Iris pigment epithelial cell (primary cell): ENCODE measurements at places on chromosomes 2 and 18.
A peak's percentile ranks its signal among the peaks of the same experiment; 100 is the strongest.

- peak; percentile 62 for DNase-seq
Observed at GRCh38 chr2:20916604-20917286, 93.8 kb upstream of the LDAH start.

GRCh38 chr2:37812414-37812813 is 112.7 kb upstream of the RMDN2 start:
- DNase-seq = no peak

- DNase-seq = peak; percentile 85
Observed at GRCh38 chr2:207133820-207134519, 31.8 kb downstream of the KLF7 start.

- DNase-seq = no peak
Observed at GRCh38 chr2:71929482-71929772, 218.2 kb downstream of the CYP26B1 start.

DNA sequence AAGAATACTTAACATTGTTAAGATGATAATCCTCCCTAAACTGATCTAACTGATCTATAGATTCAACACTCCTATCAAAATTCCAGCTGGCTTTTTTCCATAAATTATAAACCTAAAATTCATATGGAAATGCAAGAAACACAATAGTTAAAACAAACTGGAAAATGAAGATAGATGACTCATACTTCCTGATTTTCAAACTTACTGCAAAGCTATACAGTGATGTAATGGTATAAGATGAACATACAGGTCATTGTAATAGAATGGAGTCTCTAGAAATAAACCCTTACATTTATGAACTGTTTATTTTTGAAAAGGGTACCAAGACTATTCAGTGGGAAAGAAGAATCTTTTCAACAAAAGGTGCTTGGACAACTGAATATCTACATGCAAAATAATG is 32.3 kb downstream of the UBXN4 start:
- DNase-seq = peak; percentile 67

DNA sequence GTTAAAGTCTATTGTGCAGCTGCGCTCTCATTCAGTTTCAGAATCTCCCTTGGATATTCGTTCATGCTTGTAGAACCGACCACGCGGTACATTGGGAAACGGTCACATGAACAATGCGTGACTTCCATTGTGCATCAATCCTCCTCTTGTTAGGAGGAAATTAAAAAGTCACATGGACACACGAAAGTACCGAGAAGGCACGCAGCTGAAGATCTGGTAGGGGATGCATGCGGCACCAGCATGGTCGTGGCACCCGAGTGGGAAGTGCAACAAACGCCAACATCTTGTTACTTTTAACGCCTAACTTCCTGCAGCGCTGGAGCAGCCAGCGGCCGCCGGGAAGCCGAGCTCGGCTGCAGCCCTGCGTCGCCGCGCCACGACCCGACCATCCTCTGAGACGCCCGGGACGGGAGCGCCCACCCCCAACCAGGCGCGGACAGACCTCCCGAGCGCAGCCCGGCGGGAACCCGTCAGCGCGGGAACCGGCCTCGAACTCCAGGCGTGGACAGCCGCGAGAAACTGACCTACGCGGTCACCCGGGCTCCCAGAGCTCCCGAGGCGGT is 412 bp downstream of the OSBPL1A start:
- peak; percentile 83 for DNase-seq

DNA sequence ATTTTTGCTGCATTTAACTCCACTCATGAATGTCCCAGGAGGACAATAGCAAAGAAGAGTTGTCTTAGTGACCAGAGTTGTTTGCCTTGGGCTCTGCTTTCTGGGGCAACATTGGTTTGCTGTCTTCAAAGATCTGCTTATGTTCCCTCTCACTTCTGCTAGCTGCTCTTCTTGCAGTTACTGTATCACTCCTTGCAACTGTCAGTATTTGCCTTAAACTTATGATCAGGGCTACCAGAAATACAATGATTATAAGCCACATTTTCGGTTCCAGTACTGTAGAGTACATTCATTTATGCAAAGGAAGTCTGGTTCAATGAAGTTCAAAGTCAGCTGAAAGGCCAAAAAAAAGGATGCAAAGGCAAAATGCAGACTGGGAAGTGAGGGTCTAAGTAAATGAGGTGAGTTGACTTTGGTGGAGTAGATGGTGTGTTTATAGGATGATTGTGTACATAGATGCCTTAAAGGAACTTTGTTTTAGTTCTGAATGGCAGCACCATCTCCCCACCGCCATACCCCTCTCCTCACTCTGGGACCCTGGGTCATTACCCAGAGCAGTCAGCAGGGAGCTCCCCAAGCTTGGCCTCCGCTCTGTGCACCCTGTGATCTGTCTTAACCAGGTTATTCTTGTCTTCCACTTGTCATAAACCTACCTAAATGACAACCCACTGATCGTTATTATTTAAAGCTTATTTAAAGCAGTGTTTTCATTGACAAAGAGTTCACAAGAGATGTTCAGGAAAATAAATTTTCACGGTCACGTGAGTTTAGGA is 236.0 kb downstream of the DOK6 start:
- no peak for DNase-seq

GRCh38 chr2:20350041-20350712 is 467 bp downstream of the PUM2 start:
- DNase-seq = no peak

DNA sequence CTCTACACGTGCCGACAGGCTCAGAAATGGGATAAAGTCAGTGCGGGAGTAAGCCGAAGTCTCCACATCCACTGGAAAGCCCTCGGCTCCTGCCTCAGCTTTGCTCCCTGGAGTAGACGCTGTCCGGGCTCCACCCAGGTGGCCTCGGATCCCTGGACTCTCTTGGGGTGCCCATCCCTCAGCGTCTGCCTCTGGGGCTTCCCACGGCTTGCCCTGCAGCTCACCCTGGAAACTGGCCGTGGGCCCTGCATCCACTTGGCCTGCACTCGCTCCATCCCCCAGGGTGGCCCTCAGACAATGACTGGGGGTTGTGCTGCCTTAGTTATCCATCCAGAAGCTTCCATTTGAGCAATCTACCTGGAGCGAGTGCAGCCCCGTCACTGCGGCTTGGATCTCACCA is 36.2 kb upstream of the TAF1B start:
- DNase-seq = no peak

GRCh38 chr2:212953170-212953920 is 198.1 kb downstream of the IKZF2 start:
- no peak for DNase-seq

DNA sequence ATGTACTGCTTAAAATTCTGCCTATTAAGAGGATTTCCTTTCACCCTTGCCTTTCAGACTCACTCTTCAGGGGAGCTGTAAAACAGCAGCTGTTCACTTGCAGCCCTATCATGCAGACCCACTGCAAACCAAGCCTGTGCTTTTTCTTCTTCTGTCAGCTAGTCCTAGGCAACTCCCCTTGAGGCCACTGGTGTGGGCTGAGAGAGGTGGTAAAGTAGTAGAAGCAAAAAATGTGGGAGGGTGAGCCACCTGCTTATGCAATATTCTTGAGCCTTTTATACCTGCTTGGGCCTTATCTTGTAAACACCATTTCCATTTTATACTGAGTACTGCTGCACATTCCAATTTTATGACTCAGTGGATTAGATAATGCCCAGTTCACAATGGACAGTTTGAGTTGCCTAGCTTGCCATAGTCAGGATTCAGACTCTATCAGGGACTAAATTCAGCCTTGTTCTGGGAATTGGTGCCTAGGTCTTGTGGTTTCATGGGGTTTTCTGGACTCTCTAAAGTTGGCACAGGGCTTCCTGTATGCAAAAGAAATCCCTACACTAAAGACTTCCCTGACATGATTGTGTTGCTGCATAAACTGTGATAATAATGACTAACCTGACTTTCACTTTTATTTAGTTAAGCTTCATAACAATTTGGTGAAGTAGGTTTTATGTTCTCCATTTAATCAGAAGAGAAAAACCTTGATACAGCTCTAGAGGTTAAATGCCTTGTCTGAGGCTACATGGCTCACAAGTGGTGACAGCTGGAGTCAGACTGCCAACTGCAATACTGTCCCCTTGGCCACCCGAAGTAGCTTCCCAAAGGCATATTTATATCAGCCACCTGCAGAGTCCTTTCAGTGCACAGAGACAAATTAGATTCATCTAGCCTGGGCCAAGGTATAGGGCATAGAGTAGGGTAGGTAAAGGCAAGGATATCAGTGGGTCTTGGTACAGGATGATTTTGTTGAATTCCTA is 47.4 kb upstream of the KDM3A start:
- peak; percentile 59 for DNase-seq

GRCh38 chr18:45782662-45783061 is 42.8 kb upstream of the SIGLEC15 start:
- no peak for DNase-seq

GRCh38 chr18:27121108-27121507 is 64.0 kb downstream of the CHST9 start:
- no peak for DNase-seq

GRCh38 chr18:10579079-10579867 is 53.4 kb downstream of the NAPG start:
- peak; percentile 43 for DNase-seq

- DNase-seq = peak; percentile 61
Observed at GRCh38 chr2:102100371-102101096, 42.0 kb upstream of the IL1R1 start.
